Esophagus squamous epithelium (tissue), 5 donors: ENCODE measurements at places on chromosomes 5 and 9.

DNA sequence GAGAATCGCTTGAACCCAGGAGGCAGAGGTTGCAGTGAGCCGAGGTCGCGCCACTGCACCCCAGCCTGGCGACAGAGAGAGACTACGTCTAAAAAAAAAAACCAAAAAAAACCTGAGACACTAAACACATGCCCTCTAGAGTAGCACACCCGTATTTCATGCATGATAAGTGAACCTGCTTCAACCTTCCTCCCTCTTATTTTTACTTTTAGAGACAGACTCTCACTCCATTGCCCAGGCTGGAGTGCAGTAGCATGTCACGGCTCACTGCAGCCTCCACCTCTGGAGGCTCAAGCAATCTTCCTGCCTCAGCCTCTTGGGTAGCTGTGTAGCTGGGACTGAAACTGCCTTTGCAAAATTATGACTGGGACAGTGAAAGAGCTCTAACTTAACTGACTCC lies 17.6 kb upstream of the NANS start:
- no peak for DNase-seq
- no peak overlapping the region for H3K27ac ChIP-seq
- H3K4me1 ChIP-seq: peaks cover 3% of the 10 kb centered on the region
- H3K4me3 ChIP-seq: no peak overlapping the region

GRCh38 chr5:56853698-56854097 lies 38.3 kb downstream of the MAP3K1 start:
- H3K4me1 ChIP-seq: peaks cover 38% of the 10 kb centered on the region
- no peaks in the 10 kb centered on the region for H3K27me3 ChIP-seq
- no peak for DNase-seq
- no peaks in the 10 kb centered on the region for H3K36me3 ChIP-seq
- no peak overlapping the region for H3K4me3 ChIP-seq
- no peak overlapping the region for H3K27ac ChIP-seq

DNA sequence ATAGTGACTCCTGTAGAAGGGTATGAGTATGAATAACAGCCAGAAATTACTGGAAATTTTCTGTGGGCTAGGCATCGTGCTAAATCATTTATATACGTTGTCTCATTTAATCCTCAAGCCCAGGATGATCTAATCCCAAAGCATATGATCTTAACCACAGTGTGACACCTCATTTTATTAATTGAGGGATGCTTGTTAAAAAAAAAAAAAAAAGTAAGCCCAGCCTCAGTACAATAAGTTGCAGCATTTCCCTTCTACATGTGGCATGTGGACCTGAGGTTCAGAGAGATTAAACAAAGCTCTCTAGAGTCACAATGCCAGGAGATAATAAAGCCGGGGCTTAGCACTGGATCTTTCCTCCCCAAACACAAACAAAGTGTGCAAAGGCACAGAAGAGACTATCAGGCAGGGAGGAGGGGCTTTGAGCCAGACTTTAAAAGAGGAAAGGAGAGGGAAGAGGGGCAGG lies 49.5 kb downstream of the KLF4 start:
- no peak for DNase-seq
- no peaks in the 10 kb centered on the region for H3K27me3 ChIP-seq
- H3K27ac ChIP-seq: no peak overlapping the region
- peaks cover 16% of the 10 kb centered on the region for H3K4me1 ChIP-seq

DNA sequence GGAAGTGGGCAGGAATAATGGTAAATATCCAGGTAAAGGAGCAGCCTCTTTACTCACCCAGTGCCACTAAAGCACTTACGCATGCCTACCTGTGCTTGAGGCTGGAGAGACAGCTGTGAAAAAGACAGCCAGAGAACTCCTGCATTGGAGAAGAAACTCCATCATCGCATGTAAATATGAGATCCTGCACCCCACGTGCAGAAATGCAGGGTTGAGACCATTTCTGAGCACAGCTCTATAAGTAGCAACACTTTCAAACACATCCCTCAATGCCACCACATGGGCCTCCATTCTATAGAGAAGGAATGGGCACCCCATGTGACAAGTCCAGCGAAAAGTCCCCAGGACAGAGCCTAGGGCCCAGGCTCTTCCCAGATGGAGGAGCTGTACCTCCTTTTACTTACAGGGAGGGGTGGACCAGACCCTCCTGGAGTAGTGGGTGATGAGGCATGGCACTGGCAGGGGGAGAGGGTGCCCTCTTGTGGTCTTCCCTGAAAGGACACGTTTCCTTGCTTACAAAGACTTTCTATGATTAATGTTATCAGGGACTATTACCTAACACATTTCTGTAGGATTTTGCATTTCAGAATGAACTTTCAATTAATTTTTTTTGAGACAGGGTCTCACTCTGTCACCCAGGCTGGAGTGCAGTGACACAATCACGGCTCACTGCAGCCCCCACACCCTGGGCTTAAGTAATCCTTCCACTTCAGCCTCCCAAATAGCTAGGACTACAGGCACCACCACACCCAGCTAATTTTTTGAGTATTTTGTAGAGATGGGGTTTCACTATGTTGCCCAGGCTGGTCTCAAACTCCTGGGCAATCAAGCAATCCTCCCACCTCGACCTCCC lies 55.3 kb upstream of the IL17B start:
- no peaks in the 10 kb centered on the region for H3K36me3 ChIP-seq

DNA sequence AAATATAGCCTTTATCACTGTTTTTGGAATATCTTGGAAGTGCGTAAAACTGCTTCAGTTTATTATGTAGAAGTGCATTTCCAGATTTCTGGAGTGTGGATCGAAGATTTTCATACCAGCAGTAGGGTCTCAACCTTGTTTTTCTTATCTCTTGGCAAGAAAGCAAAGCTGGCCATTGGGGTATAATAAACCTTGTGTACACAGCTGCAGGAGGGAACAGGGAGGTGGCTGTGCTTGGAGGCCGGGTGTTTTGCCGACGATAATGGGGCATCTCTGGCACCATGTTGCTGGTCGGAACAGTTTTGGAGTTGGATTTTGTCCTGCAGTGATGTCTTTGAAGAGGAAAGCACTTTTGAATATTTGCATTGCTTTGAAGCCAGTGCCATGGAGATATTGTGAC lies 308.8 kb upstream of the DMRT1 start:
- no peaks in the 10 kb centered on the region for H3K36me3 ChIP-seq
- H3K27me3 ChIP-seq: no peaks in the 10 kb centered on the region
- no peak overlapping the region for H3K27ac ChIP-seq
- no peak for DNase-seq
- peaks cover 85% of the 10 kb centered on the region for H3K4me1 ChIP-seq

- no peaks in the 10 kb centered on the region for H3K36me3 ChIP-seq
- no peaks in the 10 kb centered on the region for H3K27me3 ChIP-seq
- DNase-seq: no peak
- H3K4me3 ChIP-seq: no peak overlapping the region
- peaks cover 17% of the 10 kb centered on the region for H3K4me1 ChIP-seq
Observed at GRCh38 chr5:77893225-77893860, 117.2 kb upstream of the TBCA start.

GRCh38 chr5:112929336-112930081 lies 7.5 kb upstream of the REEP5 start:
- no peaks in the 10 kb centered on the region for H3K4me1 ChIP-seq
- H3K4me3 ChIP-seq: no peak overlapping the region
- no peaks in the 10 kb centered on the region for H3K27me3 ChIP-seq
- no peaks in the 10 kb centered on the region for H3K36me3 ChIP-seq
- no peak overlapping the region for H3K27ac ChIP-seq

DNA sequence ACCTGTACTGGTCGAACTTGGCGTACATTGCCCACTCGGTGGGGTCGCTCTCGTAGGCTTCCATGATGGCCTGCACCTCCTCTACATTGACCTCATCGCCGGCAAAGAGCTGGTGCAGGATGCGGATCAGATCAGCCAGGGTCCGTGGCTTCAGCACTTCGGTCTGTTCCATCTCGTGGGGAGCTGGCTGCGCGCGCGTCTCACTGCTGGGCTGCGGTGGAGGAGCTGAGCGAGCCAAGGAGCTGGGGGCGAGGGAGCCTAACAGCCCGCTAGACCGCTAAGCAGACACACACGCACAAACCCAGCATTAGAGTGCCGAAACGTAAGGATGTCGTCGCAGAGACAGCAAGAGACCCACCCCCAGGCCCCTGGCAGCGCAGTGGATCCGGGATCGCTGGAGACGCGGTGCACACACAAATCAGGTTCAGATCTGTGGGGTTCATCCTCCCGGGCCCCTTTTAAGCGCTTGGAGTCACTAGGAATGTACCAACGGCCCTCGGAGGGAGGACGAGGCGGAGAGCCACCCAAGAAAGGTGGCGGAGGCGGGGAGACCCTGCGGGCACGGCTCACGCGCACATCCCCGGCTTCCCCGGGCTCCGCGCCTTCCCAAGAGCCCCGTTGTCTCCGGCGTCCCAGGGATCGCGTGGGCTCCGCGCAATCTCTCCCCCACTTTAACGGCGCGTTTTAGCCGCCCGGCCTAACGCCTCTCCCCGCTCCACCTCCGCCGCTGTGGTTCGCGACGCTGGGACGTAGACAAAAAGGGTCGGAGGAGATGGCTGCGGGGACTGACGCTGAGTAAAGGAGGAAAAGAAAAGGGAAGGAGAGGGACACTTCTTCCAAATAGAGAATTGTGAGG lies at the start of gene CDO1:
Gene CDO1, minus strand, starts transcription at position 434 of the 856 bp plus-strand sequence. Its CDS starts 262 bp downstream, at position 172.
- H3K36me3 ChIP-seq: no peaks in the 10 kb centered on the region
- H3K4me1 ChIP-seq: peaks cover 17% of the 10 kb centered on the region
- no peak for DNase-seq
- H3K27ac ChIP-seq: peak within 1 kb of the TSS; percentile 72
- H3K4me3 ChIP-seq: peak within 1 kb of the TSS; percentile 63

DNA sequence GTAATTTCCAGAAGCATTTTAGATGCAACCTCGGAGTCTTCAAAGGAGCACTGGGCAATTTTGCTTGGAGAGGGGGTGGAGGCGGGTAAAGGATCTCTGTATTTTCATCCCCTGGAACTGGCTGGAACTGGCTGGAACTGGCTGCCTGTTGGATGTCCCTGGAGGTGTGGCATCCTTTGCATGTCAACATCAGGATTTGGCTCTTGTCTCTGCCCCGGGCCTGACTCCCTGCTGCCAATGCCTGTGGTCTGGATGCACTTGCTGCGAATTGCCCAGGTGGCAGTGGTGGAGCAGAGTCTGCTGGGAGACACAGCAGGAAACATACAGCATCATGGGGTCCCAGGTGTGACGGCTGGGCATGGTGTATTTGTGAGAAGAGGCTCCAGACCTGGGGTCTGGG lies 391.3 kb downstream of the GADD45G start:
- no peaks in the 10 kb centered on the region for H3K27me3 ChIP-seq
- H3K4me3 ChIP-seq: no peak overlapping the region
- no peak overlapping the region for H3K27ac ChIP-seq
- no peaks in the 10 kb centered on the region for H3K36me3 ChIP-seq

DNA sequence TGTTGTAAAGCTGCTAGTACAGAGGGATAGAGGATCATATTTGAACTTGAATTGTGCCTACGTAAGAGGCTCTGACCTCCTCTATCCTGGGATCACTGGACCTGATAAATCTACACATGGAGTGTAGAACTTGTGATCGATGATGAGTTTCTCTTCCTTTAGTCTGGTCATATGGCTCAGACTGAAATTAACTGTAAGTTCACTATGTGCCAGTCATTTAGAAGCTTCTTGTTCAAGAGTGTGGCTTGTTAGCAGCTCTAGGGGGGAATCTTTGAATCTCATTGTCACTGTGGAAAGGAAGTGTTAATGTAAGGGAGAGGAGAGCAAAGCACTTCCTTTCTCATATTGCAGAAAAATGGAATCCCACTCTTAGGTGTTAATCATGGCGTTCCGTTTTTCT lies 12.1 kb downstream of the ZBTB34 start:
- H3K27ac ChIP-seq: no peak overlapping the region
- no peaks in the 10 kb centered on the region for H3K27me3 ChIP-seq
- H3K4me1 ChIP-seq: no peaks in the 10 kb centered on the region
- H3K4me3 ChIP-seq: no peak overlapping the region
- DNase-seq: no peak

GRCh38 chr9:127575875-127576778 lies 36.0 kb upstream of the STXBP1 start:
- no peak for DNase-seq
- peak overlapping the region; percentile 99 for H3K27ac ChIP-seq
- peaks cover 68% of the 10 kb centered on the region for H3K4me1 ChIP-seq
- no peaks in the 10 kb centered on the region for H3K36me3 ChIP-seq

DNA sequence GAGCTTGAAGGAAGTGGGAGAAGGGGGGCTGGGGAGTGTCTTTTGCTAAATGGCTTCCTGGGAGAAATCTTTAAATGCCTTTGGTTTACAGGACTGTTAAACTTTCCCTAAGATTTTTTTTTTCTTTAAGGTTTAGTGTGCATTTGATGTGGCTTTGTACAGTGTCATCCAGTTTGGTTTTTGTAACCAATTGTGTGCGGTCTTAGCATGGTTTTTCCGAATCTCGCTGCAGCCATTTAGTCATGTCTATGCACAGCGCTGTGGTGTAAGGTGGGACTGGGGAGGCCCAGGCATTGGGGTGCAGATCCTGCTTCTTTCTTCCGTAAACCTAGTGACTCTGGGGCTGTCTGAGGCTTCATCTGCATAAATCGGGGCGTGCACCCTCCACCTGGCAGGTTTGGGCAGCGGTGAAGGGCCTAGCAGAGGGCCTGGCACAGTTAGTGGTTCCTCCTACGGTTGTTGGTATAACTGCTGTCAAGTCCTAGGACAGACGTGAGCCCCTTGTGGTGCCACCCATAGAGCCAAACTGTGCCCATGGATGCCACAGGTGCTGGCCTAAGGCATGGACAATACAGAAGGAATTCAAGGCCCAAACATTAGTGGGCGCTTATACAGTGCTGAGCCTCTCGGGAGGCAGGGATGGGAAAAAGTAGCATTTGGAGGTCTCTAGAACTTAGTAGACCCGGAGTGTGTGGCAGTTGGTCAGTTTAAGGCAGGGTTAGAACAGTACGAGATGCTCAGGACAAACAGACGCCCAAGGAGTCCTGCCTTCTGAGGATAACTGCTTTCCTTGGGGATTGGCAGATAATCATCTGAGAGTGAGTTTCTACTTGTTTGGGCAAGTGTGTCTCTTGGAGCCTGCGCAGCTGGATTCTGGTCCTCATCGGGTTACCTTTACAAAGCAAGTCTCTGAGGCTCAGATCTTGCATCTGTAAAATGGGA lies 1.5 kb downstream of the PRRC2B start:
- H3K36me3 ChIP-seq: no peaks in the 10 kb centered on the region
- H3K4me3 ChIP-seq: peak overlapping the region; percentile 89
- DNase-seq: no peak

DNA sequence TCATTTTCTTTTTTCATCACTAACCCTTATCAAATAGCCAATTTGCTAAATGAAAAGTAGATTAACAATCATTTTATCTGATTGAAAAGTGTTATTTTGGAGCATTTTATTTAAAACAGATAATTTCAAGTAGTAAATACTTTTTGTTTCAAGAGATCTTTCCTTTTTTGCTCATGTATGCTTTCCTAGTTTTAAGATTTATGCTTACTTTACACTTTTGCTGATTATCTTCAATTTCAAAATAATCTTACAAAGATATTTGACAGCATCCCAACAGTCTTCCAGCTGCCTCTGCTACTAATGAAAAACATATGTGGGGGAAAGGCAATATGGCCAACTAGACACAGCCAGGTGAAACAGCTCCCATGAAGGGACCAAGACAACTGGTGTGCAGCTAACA lies 1027.3 kb upstream of the CDH9 start:
- no peak overlapping the region for H3K4me3 ChIP-seq
- no peaks in the 10 kb centered on the region for H3K36me3 ChIP-seq
- H3K27ac ChIP-seq: no peak overlapping the region
- no peak for DNase-seq
- H3K27me3 ChIP-seq: no peaks in the 10 kb centered on the region
